ENCODE measurements at places on chromosomes 4 and X.

- no peak for DNase-seq
These were observed 20.4 kb downstream of the DOK7 start for GRCh38 chr4:3483471-3483921.

GRCh38 chrX:56733459-56734046 is 4.5 kb downstream of the NBDY start:
- peak; percentile 69 for DNase-seq

DNA sequence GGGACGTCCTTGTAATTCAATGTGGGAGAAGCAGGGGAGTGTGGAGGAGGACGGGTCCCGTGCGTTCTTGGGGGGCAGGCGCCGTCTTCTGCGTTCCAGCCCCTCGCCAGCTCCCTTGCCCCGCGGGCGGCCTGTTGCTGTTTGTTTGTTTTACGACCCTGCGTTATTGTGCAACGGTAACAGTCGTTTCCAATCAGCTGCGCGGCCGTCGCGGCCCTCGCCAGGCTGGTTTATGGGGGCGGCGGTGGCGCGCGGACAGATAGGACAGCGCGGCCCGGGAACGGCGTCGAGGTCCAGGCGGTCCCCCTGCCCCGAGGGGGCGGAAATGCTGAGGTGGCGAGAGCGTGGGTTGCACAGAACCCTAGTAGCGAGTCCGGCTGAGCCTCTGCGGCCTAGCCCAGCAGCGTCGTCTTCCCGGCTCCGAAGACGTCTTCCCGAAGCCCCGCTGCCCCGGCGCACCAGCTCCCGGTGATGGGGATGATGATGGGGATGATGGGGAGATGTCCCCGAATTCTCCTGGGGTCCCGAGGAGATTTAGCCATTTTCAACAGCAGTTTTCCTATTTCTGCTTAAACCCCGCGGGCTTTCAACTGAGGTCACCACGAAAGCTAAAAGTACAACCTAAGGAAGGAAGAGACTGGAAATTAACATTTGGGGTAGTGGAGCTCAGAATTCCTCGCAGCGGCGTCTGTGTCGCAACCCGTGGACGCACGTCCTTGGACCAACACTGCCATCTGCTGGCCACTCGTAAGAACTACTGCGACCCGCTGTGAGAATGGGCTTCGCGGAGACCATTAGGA is 4.8 kb downstream of the PDGFRA start:
- peak; percentile 71 for DNase-seq

DNA sequence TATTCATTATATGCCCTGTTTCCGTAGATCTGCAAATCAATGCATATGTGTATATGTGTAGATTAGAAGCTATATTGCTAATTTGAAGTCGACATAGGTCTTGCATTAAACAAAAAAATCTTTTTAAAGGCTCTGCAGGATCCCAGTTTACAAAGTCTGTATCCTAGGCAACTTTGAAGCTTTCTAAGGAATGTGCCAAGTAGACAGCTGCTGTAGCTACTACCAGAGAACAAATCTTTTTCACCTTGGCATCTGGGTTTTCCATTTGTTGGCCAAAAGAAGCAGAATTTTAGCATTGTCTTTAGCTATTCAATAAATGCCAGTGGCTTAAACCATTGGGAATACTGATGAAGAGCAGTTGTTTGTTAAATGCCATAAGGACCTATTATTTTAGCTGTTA is 88.0 kb downstream of the NAA11 start:
- DNase-seq: no peak

GRCh38 chr4:149322203-149322602 is 493.4 kb downstream of the IQCM start:
- no peak for DNase-seq

- DNase-seq: no peak
These were observed 707 bp upstream of the OTUD4 start for GRCh38 chr4:145181091-145181501.

DNA sequence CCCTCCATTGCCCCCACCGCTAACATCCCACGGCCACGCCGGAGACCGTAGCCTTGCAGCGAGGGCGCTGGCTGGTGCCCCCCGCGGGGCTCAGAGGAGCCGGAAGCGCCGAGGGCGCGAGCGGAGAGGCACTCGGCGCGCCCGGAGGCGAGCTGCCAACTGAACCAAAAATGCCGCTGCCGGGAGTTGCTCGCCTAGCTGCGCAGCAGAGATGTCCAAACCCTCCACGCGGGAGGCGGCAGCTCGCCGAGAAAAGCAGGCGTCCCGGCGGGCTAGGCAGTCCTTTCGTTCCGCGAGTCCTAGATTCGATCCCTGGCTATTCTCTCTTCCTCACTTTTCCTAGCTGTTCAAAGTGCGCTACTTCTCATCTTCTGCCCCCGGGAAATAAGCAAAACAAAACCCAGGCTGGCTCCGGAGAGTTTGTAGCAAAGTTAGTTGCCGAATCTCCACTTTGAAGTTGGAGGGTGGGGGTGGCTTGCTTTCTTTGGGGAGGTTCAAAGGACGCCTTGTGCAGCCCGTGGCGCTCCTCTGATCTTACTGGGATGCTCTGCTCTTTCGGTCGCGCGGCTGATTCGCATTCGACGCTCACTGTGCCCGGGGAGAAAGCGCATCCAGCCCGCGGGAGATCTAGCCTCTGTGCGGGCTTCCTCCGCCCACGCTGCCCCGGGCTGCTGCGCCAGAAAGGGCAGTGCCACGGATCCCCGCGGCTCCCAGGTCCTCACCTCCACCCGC is 723 bp downstream of the NKX6-1 start:
- no peak for DNase-seq

DNA sequence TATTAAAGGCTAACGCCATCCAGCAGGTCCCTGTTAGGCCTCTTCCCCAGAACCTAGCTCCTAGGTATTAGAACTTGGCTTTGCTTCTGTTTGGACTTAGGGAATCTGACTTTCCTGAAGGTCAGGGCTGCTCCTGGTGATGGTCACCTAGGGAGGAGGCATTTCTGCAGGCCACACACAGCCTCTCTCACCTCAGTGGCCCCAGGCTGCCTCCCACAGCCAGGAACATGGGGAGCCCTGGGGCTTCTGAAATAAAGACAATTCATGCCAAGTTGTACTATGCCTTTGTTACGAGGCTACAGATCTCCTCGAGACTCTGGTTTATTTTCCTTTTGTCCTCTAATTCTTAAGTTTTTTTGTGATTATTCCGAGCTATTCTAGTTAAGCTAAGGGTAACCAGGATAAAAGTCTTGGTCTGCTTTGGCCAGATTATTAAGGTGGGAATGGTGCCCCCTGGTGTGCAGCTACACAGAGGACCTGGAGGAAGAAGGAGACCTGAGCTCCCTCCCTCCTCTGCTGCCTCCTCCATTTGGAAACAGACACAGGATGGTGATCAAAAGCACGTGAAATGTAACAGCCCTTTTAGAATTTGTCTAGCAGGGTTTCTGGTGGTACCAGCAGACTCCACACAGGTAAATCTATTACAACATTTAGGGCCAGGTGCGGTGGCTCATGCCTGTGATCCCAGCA is 131.0 kb downstream of the DCLK2 start:
- DNase-seq: no peak

DNA sequence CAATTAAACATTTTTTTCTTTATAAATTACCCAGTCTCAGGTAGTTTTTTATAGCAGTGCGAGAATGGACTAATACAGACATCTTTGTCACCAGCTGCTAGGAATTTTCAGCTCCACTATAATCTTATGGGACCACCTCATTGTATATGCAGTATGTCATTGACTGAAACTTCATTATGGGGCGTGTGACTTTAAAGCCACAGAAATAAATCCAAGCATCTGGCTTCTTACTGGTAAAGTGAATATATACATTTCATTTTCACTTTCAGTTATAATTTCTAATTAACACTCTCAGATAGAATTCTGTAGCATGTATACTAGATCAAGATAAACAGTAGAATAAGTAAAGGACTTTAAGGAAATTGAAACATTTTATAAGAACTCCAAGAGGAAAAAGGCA is 21.9 kb downstream of the IL15 start:
- DNase-seq: no peak

- no peak for DNase-seq
These were observed 1.2 kb downstream of the SLC39A8 start for GRCh38 chr4:102343964-102344519.

DNA sequence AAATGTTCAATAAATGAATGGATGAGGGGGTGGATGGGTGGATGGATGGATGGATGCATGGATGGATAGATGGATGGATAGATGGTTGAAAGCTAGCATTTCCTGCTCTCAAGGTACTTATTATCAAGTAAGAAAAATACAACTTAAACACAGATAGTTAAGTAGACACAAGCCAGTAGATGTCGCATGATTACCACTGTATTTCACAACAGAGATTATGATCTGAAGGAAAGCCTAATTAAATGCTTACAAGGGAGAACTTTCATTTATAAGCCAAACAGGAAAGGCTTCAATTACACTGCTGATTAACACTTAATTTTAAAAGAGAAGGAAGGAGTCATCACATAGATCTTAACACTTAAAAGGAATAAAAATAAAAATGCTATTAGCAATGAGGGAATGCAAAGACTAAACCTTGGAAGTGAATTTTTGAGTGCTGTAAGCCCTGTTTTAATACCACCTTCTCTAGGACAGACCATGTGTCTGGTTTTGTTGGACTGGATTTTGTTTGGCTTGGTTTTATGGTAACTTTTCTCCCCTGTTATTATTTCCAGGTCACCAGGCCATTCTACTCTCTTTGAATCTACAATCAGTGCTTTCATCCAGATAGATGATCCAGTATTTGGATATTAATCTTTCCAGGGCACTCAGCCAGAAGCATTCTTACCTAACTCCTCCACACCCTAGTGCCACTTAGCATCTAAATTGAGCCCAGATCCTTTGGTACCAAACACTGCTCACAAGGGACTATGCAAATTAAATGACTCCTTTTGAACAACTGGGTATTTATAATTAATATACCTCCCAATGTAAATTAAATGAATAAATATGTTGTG is 75.5 kb upstream of the SLC39A8 start:
- peak; percentile 15 for DNase-seq

DNA sequence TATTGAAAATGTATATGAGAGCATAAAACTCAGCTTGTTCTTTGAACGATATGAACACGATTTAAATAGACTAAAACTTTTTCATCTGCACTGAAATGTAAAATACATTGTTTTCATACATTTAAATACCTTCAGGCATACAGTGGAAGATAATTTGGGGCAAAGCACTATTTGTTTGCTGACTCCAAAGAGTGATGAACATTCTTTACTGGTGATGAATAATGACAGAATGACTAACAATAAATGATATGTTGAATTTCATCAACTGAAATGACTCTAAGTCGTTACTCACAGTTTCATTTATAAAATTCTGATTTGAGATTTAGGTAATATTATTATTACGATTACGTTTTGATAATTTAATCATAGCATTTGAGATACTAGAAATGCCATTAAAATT is 1160.1 kb downstream of the NLGN4X start:
- no peak for DNase-seq

DNA sequence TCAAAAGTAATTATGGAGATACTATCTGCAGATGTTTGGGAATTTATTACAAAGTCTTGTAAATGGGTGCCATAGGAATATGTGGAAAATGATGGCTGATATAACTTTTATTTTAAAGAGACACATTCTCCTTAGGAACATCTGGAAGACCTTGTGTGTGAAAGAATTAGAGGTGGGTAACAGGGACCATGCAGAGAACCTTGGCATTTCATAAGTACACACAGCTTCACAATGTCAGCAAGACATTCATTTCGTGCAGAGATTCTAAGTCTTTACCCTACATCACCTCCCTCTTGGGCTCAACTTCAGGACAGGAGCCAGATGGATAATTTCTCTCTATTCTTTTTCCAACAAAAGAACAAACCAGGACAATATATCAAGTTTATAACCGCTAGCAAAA is 458.1 kb upstream of the INTU start:
- DNase-seq: no peak

- no peak for DNase-seq
These were observed 51.1 kb downstream of the RAI2 start for GRCh38 chrX:17809984-17810383.

All from CD4-positive, alpha-beta T cell treated with Interleukin-10 for 1 hour (primary cell).